NCI-H2107 (cell line): ENCODE measurements at places on chromosomes 11 and 22.

GRCh38 chr11:120759046-120759445 is 247.5 kb downstream of the GRIK4 start:
- DNase-seq: no peak

GRCh38 chr22:48397531-48398180 is 1430.0 kb downstream of the BRD1 start:
- no peak for DNase-seq

DNA sequence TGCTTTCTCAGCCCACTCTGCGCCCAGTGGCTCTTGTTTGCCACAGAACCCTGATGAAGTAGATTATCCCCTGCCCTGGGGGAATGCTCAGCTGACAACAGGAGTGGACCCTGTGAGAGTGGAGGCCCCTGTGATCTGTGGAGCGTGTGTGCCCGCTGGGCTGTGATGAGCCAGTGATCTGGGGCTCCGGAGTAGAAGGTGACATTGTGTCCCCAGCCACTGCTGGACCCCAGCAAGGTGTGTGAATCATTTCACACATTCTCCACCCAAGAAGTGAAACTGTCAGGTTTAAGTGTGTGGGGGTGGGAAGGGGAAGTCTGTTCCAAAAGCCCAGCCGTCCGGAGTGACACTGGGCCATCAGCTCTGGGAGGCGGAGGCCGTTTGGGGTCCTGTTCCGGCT is 33.1 kb upstream of the GRAMD4 start:
- no peak for DNase-seq

DNA sequence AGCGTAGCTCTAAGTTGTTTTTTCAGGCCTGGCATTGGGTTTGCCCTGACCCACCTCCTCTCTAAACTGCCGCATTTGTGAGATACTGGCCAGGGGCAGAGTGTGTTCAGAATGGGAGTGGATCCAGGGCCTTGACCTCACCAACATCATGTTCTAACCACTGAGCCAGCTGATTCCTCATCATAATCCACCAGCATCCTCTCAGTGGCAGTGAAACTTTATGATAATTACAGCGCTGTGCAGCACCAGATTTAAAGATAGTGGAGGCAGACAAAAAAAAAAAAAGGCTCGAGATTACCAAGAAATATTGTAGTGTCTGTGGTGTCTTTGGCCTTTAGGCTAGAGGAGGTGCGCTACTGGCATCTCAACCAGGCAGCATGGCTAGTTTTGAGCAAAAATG is 53.0 kb downstream of the KREMEN1 start:
- no peak for DNase-seq
